ENCODE measurements at places on chromosomes 6 and 20. TPM values are rescaled to one million over a fixed set of nuclear protein-coding genes. Genes with fewer than 3 reads are reported as not detected.

- peak; percentile 43 for DNase-seq
These were observed 35.6 kb downstream of the ADGRF4 start for GRCh38 chr6:47733879-47734558.

Gene APCDD1L
- total RNA-seq, result 0.21 TPM

DNA sequence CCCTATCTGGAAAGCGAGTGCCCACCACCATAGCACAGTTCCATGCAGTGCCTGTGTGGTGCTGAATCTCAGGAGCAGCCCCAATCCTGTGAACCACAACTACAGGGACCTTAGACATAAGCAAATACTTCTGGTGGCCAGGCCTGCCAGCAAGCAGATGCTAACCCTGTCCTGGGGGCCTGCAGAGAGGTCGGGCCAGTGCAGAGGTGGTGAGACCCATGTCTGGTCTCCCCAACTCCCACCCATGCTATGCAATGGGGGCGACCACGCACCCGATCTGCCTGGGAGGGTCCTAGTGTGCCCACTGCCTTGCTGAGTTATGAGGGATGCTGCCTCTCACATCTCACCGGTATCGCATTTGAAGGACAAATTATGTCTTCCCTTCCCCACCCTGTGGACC, 151.6 kb upstream of the ZNF337 start:
- no peak for DNase-seq

Gene SEMG1
- total RNA-seq, result not detected

DNA sequence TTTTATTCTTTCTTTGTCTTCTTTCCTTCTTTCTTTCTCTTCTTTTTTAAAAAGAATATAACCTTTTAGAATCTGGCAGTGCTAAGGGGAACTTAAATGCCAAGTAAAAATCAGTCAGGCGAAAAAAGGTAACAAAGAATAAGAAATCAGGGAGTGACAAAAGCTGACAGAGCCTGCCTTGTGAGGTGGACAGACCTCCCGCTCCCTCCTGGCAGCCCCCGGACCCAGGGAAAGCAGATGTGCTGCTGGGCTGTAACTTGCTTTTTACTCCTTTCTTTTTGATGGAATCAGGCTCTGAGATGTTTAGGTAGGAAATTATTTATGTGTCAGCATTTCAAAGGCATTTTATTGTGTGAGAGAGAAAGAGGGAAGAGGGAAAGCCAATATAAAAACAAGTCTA, 95.5 kb upstream of the TRAF3IP2 start:
- DNase-seq, result no peak

Gene GPR63
- 0.27 TPM for total RNA-seq

GRCh38 chr20:41089555-41089954, 47.8 kb upstream of the PLCG1 start:
- DNase-seq, result no peak

Measured in myocyte (in vitro differentiated cells).